ENCODE measurements at places on chromosomes 4 and X. TPM values are rescaled to one million over a fixed set of nuclear protein-coding genes. Genes with fewer than 3 reads are reported as not detected.

- DNase-seq, result no peak
Observed at GRCh38 chrX:636981-637659, 6.5 kb downstream of the SHOX start.

DNA sequence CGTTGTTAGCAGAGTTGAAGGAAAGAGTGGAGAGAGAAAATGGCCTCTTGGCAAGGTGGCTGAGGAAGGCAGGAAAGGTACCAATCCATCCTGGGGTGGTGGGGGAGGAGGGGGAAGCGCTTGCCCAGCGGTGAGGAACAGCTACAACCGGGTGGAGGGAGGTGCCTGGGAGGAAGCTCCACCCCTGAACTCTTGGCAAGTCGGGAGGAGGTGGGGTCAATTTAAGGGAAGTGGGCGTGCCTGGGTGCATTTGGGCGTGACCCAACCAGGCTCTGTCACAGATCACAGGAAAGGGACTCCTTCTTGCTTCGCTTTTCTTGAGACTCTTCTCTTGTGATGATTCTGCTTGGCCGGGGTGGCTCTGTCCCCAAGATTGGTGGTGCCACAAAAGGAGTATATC is 41.7 kb downstream of the BCORL1 start:
- DNase-seq, result peak; percentile 80

- no peak for DNase-seq
Observed at GRCh38 chr4:37815591-37815990, 10.9 kb upstream of the PGM2 start.

DNA sequence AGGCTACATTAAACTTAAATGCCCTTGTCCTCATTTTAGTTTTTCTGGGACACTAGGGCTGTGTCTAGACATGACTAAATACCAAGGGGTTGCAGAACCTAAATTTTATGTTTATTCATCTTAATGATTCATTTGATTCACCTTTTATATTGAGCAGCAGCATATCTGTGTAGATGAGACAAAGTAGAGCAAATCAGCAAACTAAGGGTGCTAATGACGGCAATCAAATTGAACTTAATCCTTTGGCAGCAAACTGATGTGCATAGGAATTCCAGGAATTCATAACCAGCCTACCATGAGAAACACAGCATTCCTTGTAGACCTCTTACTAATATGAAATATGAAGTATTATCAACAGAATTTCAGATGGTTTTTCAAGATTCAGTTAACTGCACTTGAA is 25.1 kb downstream of the EPHA5 start:
- DNase-seq, result no peak

DNA sequence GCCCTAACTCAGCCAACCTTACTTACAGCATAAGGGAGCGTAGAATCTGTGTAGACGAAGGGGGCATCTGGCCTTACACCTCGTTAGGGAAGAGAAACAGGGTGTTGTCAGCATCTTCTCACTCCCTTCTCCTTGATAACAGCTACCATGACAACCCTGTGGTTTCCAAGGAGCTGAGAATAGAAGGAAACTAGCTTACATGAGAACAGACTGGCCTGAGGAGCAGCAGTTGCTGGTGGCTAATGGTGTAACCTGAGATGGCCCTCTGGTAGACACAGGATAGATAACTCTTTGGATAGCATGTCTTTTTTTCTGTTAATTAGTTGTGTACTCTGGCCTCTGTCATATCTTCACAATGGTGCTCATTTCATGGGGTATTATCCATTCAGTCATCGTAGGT is 14.6 kb downstream of the PLP1 start:
- no peak for DNase-seq

The TDO2 gene
- not detected for total RNA-seq

All from hematopoietic multipotent progenitor cell (in vitro differentiated cells).